Posterior cingulate gyrus (tissue), 11 donors: ENCODE measurements at places on chromosomes 1 and 21.

- peak; percentile 59 for DNase-seq
These were observed 18.1 kb upstream of the PTTG1IP start for GRCh38 chr21:44891631-44892031.

- DNase-seq, result no peak
These were observed 113.2 kb downstream of the TOMM20 start for GRCh38 chr1:235015291-235015985.

GRCh38 chr1:58996341-58997059, 212.7 kb upstream of the JUN start:
- no peak for DNase-seq

- DNase-seq, result no peak
These were observed 11.6 kb downstream of the PEF1 start for GRCh38 chr1:31633117-31633516.

- DNase-seq, result no peak
These were observed 124.7 kb upstream of the C1orf21 start for GRCh38 chr1:184262109-184262508.

DNA sequence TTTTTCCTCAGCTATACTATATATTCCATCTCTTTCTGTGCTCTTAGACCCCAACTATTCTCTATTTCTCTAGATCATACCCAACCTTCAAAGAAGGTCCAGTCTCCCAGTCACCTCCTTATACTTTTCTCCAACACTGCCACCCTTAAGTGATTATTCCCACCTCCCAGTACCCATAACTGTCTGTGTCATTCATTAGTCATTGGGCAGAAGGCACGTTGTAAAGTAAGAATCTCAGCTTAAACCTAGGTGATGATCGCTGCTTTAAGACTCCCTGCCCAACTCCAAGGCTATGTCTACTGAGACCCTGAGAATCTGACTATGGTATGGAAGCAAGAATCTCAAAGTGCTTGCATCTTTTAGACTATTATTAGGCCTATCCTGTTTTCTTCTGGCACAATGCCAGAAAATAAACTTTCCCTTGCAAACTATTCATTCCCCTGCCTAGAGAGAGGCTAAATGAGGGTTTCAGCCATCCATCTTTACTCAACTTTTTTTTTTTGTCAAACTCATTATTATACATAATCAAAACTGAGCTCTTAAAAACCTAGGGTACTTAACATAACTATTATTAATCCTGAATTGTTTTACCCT, 174.3 kb upstream of the DPT start:
- no peak for DNase-seq

DNA sequence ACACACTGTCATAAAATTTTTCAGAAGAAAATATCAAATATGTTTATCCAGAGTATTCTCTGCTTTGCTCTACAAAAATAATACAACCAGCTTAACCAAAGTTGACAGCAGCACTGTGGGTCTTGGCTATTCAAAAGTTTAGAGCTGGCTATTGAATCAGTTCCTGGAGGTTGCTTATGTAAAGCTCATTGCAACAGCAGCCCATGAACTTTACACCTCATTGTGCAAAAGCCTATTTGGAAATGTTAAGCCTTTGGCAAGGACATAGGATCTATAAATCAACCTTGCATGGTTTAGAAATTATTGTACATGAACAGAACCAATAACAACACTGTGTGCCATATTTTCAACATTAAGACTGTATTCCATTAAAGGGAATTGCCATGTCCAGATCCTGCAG, 714.9 kb downstream of the ADGRL2 start:
- no peak for DNase-seq

DNA sequence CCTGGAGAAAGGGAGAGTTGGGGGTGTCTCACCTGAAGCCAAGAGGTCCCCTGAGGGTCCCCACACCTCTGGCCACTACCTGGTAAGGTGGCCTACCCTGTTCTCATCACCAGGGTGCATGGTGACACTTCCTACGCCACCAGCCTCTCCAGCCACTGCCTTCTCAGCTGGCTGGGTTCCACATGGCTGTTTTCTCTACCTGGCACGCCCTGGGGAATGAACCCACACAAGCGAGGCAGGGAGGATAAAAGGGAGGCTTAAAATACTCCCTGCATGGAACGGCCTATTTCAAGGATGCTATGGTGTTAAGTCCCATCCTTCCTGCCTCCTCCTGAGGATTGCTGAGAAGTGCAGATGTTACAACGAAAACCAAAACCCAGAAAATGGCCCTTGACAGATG, 84.7 kb downstream of the PIK3CD start:
- DNase-seq, result peak; percentile 87

DNA sequence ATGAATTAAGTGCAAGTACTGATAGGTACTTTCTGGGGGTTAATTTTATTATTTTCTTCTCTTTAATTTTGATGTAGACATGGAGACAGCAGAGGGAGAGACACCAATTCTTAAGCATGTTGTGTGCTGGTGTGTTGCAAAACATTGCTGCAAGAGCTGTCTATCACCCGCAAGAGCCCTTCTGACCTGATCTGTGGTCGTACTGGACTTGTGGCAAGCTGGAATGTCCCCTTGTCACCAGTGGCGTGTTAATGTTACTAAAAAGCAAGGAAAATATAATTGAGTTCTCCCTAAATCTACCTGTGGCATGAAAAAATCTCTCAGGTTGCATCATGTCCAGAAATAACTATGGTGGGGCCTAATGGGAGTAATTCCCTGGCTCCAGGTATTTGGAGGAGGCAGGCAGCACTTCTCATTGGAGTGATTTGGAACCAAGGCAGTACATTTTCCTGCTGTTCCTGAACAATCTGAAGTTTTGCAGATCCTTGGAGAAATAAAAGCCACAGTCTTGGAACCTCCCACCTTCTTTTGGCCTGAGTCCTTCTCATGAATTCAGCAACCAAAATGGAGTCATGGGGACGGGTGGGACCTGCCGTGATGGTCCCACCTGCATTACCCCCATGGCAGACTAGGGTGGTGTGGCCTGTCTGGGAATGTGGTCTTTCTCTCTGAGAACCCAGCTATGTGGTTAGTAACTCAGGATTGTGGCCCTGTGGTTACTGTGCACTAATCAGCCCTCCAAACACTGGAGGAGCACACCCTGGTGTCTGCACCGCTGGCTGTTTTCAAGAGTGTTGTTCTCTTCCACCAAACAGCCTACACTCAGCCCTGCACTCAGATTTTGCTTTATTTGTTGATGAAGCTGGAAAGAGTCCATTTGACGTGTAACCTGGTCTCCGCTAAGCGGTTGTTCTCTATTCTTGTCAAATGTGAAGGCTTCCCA, 57.4 kb downstream of the GALNT2 start:
- no peak for DNase-seq

- no peak for DNase-seq
These were observed 8.0 kb upstream of the RNPC3 start for GRCh38 chr1:103517380-103518047.

DNA sequence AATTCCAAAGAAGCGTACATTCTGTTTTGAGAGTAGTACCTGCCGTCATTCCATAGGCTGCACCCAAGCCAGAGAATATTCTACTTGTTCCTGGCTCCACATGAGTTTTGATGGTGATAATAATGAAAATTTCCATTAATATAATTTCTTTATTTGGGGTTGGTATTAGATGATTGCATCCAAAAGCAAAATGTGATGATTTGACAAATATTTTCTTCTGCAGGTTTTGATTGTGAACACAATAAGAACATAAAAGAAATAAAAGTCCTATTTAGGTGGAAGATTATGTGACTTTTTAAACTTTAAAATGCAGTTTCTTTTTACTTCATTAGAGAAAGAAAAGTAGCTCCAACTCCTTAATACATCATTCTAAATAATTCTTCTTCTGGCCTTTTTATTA, 284.8 kb upstream of the FMN2 start:
- no peak for DNase-seq

- DNase-seq, result no peak
These were observed 36.9 kb upstream of the PSMG1 start for GRCh38 chr21:39220150-39220549.

DNA sequence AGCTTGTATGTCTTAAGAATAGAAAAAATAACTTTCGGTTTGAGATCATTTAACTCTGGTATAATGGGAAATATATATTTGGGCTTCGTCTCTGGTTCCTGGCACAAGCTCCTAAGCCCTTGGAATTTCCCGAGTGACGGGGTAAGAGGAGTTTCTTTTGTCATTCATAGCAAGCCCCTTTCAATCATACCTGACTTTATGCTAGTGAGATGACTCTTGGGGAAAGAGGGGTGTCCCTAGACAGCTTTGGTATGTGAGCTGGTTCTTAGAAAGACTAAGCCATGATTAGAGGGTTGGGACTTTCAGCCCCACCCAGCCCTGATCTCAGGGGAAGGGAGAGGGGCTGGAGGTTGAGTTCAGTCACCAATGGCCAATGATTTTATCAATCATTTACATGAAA, 13.9 kb upstream of the MTARC1 start:
- no peak for DNase-seq

GRCh38 chr1:91012196-91012595, 9.6 kb downstream of the ZNF644 start:
- no peak for DNase-seq

DNA sequence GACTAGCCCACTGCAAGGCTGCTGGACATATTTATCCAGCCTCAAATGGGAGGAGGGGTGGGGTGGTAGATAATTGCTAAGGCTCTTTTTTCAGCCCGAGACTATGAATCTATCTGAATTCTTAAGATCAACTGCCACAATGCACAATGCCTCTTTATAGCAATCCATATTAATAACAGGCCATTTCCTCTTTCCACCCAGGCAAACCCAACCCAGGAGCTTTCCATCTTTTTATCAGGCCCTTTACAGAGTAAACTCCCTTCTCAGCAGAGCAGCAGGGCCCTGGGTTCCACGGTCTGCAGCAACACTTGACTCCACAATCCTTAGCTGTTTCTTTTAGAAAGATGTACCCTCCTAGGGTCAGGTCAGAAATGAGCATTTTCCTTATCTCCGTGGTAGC, 806 bp downstream of the DDOST start:
- no peak for DNase-seq

- DNase-seq, result no peak
These were observed 166.4 kb downstream of the RUNX1 start for GRCh38 chr21:34882719-34883131.

GRCh38 chr21:40489001-40489400, 358.0 kb downstream of the DSCAM start:
- no peak for DNase-seq

DNA sequence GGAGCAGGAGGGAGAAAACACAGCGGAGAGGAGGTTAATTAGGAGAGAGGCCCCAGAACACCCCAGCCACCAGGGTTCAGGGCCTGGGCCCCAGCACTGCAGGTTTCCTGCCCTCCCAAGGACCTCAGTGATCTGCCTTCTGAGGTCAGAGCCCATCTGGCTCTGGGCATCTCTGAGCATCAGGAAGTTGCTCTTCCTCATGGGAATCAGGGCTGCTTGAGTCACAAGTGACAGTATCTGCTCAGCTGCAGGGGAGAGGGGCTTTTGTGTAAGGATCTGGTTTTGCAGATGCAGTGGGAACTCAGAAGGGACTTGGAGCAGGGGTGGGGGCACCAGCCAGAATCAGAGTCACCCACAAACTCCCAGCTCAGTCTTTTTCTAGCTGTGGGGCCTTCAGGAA, 472.1 kb downstream of the PTPRU start:
- no peak for DNase-seq

DNA sequence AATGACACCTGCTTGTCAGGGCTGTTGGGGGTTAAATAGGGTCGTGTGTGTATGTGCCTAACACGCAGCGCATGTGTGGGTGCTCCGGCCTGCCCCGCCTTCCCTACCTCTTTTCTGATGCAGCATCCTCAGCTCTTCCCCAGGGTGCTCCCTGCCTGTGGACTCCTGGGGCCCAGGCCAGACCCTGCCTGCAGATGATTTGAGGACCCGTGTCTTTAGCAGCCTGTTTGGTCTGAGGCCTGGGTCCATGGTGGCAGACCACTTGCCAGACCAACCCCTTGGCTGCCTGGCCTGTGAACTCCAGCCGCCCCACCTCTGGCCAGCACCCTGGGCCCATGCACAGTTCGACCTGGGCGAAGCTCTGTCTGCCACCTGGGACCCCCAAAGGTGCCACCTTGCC, 57.0 kb upstream of the SIM2 start:
- DNase-seq, result no peak

- DNase-seq, result no peak
These were observed 25.1 kb downstream of the WARS2 start for GRCh38 chr1:119115311-119115710.

- DNase-seq, result no peak
These were observed 8.5 kb upstream of the OVAAL start for GRCh38 chr1:180550241-180550640.

DNA sequence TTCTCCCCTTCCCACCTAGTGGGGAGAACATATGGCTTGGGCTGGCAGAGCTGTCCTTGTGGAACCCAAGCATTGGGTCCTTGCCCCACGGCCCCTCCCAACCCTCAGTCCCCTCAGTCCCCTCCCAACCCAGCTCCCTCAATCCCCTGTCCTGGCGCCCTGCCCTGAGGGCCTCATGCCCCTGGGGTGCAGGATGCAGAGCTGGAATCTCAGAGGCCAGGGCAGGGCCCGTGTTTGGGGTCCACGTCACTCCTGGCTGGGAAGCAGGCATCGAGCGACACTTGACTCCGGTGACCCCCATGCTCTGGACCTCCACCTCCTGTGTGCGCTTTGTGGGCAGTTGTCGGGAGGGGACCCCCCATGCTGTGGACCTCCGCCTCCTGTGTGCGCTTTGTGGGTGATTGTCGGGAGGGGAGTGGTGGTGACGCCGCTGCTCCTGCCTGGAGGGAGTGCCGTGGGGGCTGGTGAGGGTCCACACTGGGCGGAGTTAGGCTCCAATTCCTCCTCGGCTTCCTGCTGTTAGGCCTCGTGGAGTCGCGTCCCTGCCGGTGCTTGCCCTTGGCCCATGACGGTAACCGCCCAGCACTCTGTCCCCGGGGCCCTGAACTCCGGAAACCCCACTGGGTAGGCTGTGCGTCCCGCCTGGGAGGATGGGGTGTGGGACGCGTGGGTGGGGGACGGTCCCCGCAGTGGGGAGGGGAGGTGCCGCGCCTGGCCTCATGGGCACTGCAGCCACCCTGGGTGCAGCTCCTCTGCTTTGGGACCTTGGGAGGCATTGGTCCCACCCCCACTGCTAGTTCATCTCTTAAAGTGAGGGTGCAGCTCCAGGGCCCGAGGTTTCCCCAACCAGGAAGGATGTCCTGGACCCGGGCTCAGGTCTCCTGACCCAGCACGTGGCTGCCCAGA, 31.2 kb downstream of the SLX9 start:
- no peak for DNase-seq

DNA sequence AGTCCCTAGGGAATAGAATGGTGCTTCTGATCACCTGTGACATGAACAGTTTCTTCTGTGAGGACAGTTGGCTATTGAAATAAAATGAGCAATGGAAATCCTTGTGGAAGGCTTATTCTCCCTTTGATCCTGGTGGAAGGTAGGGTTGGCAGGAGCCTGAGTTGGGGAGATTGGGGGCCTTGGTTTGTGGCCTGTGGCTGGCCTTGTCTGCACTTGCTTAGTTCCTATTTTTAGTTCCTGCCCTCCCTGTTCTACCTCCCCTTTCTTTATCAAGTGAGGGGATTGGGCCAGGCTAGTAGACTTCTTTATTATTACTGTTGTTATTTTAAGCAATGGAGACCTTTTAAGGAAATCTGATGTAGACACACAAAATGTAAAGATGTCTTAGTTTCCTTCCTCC, 8.2 kb downstream of the DMRTB1 start:
- DNase-seq, result no peak

GRCh38 chr1:9289711-9290485, 2.8 kb upstream of the SPSB1 start:
- no peak for DNase-seq

- DNase-seq, result no peak
These were observed 62.5 kb upstream of the ESRRG start for GRCh38 chr1:216785737-216786136.
